ENCODE measurements at places on chromosomes 16 and 17.
A peak's percentile ranks its signal among the peaks of the same experiment; 100 is the strongest.

- no peak for DNase-seq
These were observed 64.1 kb upstream of the LGALS9 start for GRCh38 chr17:27566671-27567562.

- DNase-seq = no peak
These were observed 43.7 kb downstream of the USP22 start for GRCh38 chr17:20999044-20999573.

DNA sequence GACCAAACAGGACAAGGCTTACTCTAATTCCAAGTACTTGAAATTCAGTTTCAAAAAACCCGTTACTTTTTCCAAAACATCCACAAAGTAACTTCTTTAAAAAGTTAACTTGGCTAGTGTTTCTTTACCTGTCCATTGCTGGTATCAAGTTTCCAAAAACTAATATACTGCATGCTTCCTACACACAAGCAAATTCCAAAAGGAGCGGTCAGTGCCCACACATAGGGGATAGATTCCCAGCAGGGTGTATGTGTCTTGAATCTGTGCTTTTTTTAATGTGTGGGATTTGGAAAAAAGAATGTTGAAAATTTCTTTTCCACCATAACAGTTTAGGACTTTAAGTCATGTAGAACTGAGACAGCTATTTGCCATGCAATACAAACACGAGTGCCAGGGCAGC lies 367.8 kb upstream of the SOX9 start:
- DNase-seq = no peak

- DNase-seq = no peak
These were observed 63.4 kb upstream of the ZNF423 start for GRCh38 chr16:49919327-49919726.

GRCh38 chr16:77570574-77570973 lies 135.7 kb upstream of the ADAMTS18 start:
- no peak for DNase-seq

GRCh38 chr16:73605309-73605708 lies 557.4 kb upstream of the ZFHX3 start:
- DNase-seq = no peak

- no peak for DNase-seq
These were observed 15.8 kb downstream of the GPR142 start for GRCh38 chr17:74383141-74383540.

DNA sequence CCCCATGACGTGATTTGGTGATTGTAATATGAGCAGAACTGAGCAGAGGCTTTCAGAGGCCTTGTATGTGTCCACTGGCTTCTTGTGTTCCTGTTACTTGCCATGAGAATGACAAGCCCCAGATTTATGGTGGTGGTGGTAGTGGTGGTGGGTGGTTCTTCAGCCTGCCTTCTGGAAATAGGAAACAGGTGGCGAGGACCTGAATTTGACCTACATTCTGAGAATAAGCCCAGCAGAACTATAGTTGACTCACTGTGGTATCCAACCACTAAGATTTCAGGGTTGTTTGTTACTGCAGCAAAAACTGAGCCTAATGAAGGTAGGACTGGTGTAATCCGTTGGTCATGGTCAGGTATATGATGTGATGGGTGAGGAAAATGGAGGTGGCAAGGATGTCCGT lies 93.0 kb downstream of the SHISA9 start:
- no peak for DNase-seq

DNA sequence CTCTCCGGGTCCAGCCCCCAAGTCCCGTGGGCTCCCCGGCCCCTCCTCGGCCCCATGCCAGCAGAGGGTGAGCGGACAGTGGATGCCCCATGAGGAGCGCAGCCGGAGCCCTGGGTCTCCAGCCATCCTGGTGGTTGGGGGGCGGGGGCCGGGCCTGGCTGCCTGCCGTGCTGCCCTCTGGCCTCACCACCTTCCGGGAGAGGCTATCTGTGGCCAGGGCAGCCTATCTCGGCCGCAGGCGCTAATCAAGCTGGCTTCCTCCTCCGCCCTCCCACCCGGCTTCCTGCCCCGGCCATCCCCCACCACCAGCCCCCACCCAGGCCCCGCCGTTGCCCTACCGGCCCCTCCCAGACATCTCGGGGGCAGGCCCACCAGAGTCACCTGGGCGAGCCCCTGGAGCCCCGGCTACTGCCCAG lies 46.8 kb downstream of the ZFPM1 start:
- DNase-seq = no peak

DNA sequence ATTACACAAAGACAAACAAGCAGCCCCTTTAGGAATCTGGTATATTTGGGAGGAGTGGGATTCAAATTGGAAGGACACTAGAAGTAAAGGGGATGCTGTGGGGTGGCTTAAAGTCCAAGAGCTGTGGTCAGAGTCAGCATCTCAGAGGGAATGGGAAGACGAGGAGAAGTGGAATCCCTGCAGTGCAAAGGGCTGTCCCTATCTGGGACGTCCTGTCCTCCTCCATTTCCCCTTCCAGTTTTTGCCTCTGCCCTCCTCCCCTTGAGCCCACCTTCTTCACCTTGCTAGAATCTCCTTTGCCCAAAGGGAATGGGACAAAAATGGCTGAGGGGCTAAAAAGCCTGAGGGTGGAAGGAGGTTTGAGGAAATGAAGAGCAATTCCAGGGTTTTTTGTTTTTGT lies 4.2 kb upstream of the PLXDC1 start:
- no peak for DNase-seq

DNA sequence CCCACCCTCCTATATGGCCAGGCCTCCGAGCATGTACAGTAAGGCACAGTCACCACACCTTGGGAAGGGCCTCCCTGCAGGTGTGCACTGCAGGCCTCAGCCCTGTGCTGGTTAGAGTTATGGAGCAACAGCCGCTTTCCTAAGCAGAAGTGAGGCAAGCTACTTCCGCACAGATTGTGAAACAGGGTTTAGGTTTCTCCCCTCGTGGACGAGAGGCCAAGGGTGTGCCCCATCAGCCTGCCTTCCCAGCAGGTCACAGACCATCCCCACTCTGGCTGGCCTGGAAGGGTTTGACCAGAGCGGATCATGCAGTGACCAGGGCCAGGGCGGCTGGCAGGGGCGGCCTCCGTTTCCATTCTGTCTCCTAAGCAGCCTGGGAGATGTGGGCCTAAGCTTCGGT lies 4.7 kb downstream of the MSRB1 start:
- no peak for DNase-seq

DNA sequence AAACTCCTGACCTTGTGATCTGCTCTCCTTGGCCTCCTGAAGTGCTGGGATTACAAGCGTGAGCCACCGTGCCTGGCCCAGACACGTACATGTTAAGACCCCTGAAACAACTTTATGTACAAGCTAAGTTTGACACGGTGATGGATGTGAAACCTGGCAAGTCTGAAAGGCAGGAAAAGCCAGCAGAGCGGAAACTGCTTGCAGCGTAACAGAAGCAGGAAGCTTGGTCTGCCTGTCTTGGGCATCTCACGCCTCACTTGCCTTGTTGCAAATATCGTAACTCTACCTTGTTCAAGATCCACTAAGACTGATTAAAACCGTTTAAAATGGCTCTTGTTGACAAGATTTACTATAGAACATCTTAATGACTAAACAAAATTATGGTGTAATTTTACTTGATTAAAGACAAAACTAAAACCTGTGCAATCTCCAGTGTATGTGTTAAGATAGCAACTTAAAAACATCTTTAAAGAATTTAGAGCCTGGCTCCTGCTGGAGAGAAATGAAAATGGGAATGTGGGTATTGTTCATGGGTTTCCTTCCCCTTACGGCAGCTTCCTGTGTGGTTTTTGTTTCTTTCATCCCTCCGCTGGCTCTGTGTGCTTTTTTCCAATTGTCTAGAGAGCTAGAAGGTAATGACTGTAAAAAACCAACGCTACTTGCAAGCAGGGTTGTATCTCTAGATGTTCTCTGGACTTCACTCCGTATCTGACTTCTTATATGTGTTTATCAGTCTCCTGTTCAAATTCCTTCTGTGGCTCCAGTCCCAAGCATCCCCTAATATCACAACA lies 477.6 kb downstream of the XYLT1 start:
- DNase-seq = peak; percentile 25

DNA sequence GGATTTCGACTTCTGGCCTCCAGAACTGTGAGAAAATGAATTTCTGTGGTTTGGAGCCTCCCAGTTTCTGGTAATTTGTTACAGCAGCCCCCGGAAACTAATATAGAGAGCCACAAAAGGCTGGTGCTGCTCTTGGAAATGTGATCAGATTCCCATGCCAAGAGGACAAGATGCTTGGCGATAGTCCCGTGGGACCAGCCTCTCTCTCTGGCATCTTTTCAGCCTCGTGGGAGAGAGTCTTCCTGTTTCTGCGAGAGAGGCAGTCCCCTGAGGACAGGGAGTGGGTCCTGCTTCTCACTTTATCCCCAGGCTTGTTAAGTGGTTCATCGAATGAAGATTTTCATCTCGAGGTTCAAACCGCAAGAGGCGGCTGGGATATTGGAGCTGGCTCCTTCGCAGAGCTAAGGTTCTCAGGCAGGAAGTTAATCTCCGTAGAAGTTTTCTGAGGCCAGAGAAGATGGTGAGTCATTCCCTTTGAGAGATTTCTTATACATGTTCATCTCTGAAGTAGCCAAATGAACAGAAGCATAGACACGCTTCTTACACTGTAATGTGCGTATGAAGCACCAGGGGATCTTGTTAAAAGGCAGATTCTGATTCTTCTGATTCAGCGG lies 211.6 kb upstream of the SDK2 start:
- DNase-seq = no peak

DNA sequence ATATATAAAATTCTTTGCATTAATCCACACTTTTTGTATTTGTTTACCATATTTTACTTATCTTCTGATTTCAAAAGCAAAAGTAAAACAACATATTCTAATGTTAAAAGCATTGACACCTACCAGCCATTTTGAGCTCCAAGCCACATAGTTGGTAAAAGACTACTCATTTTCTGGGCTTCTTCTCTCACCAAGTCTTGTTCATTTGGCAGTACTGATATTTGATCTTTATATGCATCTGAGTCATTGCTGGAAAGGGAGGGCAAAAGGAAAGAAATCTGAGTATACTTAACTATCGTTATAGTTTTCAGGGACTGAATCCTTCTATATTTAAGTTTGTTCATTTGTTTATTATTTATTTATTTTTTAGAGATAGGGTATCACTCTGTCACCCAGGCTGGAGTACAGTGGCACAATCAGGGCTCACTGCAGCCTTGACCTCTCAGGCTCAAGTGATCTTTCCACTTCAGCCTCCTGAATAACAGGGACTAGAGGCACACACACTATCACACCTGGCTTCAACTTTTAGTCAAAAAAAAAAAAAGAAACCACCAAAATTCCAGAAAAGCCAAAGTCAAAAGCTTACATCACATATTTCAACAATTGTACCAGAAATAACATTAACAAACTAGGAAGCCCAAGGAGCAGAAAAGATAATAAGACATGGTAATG lies 121.0 kb upstream of the TOB1 start:
- no peak for DNase-seq

DNA sequence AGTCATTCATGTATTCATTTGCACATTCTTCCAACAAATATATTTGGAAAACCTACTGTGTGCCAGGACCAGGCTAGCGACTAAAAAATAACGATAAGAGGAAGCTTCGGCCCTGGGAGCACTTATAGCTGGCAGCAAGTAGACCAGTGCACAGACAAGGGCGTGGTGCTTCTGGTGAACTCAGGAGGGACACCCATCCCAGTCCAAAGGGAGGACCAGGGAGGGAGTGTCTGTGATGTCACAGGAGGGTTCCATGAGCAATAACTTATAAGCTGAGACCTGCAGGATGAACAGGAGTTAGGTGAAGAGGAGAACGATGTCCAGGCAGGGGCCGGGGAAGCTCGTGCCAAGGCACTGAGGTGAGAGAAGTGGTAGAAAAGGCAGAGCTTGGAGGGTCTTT lies 17.4 kb upstream of the PHOSPHO1 start:
- DNase-seq = no peak

DNA sequence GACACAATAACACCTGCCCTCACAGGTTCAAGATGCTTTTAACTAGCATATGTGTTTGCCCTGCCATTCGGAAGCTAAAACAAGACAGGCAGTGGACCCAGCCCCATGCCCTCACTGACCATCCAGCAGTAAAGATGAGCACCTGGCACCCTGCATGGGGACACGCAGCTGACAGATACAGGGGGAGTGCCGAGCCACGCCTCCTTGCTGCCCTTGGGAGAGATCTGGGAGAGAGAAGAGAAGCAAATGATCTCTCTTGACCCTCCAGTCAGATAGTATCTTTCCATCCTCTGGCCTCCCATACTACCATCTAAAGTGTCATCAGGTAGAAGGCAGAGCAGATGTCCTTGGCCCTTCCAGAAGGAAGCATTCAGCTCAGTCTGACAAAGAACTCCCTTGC lies 40.6 kb upstream of the MYOCD start:
- no peak for DNase-seq

DNA sequence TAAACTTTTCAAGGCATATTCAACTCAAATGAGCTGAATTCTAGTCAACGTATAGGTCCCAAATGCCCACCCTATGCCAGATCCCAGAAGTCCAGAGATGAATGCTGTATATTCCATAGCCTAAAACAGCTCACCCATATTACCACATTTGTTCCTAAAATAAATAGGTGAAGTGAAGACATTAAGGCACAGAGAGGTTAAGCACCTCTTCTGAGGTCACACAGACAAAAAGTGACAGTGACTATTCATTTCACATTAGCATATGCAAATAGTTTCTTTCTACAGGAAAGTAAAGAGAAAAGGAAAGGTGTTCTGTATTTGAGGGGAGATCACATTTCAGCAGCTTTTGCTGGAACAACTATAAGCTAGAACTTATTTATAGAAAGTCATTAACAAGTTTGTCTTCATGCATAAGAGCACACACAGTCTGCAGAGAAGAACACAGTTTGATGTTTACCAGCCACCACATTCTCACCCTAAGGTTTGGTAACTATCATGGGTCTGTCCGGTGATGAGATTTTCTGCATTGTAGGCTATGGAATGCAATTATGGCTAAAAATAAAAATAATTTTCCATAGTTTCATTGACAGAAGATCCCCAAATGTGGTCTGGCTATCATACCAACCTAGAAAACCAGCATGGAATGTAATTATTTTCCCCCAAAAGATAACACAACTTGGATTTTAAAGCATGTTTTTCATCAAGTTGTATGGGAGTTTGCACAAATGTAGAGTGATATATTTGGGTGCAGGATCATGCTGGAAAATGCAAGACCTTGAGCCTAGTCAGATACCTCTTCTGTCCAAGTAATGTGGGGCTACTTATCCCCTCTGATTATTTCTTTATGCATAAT lies 402.1 kb downstream of the UTP18 start:
- DNase-seq = no peak

DNA sequence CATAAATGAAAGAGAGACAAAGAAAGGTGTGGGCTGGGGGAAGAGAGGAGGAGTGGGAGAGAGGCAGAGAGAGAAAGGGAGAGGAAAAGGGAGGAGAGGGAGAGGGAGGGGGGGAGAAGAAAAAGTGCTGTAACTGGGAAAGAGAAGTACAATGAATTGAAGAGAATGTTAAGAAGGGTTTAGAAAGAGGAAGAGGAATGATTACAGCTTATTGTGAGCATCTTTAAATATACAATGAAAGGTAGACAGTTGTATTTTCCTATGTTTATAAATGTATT lies 229.1 kb upstream of the PMFBP1 start:
- DNase-seq = no peak

DNA sequence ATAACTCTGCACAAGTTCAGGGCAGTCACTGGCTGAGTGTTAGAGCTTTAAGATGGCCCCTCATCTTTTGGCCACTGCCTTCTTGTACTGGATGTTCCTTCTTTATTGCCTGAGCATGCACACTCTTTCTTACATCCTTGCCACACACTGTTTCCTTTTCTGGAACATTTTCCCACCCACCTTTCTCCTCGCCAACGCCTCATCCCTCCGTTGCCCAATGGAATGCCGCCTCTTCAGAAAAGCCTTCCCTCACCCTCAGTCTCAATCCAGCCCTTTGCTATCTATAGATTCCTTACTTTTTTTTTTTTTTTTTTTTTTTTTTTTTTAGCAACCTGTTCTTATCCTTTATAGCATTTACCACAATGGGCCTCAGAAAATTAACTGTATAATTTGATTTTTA lies 47.9 kb upstream of the RBFOX1 start:
- DNase-seq = no peak

Data from activated CD4-positive, alpha-beta memory T cell treated with anti-CD3 and anti-CD28 coated beads for 36 hours (primary cell).